Naive thymus-derived CD4-positive, alpha-beta T cell (primary cell): ENCODE measurements at places on chromosomes 13 and 19. TPM values are rescaled to one million over a fixed set of nuclear protein-coding genes. Genes with fewer than 3 reads are reported as not detected.

GRCh38 chr13:43786766-43787517 is at the start of gene ENOX1:
TSS of gene ENOX1 (minus strand) at chr13:43786972.
- no peak for DNase-seq

DNA sequence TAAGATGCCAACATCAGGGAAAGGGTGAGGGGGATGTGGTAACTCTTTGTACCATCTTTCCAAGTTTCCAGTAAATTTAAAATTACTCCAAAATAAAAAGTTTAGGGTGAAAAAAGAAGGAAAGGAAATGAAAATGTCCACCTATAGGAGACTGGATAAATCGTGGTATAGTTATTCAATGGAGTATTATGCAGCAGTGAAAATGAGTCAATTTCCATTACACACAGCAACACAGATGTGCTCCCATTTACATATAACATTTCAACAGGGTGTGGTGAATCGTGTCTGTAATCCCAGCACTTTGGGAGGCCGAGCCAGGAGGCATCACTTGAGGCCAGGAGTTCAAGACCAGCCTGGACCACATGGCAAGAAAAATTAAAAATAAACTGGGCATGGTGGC is 7.4 kb upstream of the ZNF541 start:
- no peak for DNase-seq

DNA sequence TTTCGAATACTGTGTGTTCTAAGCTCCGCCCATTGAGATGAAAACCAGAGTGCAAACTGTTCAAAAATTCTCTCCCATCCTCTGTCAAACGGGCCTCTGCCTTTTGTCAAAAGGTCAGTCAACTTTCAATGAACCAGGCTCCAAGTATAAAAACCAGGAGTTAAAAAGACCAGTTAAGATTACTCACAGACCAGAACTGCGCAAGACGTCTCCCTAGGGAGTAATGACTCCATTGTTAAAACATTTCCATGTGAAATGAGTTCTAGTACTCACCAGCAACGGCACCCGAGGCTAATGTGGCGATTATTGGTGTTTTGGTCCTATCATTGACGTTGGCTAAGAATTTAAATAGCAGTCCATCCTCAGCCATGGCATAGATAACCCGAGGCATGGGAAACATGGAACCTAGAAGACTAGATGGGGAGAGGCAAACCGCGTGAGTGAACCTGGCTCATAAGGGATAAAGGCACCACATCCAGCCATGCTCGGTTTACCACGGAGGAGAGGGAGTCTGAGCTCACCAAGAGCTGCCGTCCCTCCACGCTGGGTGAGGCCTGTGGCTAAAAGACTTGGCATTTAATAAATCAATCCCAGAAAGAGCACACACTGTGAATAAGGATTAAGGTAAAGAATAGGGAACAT is 73.3 kb downstream of the SLC7A1 start:
- DNase-seq: no peak

TNNT1 gene
- not detected for polyA plus RNA-seq

GRCh38 chr13:34078334-34078999 is 260.5 kb downstream of the RFC3 start:
- DNase-seq: no peak

DNA sequence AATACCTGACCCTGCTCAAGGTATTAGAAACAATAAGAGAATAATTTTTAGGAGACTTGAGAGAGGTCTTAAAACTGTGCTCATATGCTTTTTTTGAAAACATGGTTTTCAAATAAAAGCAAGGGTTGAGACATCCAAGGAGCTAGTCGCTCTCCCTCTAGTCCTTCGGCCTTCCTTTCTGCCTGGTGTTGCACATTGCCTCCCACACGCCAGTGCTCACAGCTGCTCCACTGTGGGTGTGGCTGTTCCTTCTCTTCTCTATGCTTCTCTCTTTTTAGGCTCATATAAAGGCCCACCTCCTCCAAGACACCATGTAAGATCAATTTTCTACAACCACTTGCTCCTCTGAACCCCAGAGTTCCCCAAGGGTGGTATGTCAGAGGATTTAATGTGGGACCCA is 352.6 kb downstream of the ENOX1 start:
- no peak for DNase-seq

- no peak for DNase-seq
Observed at GRCh38 chr13:27981006-27981708, 7.3 kb downstream of the URAD start.

- no peak for DNase-seq
Observed at GRCh38 chr19:6087074-6087571, 23.2 kb downstream of the RFX2 start.

- no peak for DNase-seq
Observed at GRCh38 chr19:39112338-39112890, 13.2 kb upstream of the PAK4 start.

- DNase-seq: no peak
Observed at GRCh38 chr13:21039097-21039800, 22.1 kb downstream of the LATS2 start.

- no peak for DNase-seq
Observed at GRCh38 chr19:10776900-10777650, 58.9 kb downstream of the TMED1 start.

GRCh38 chr13:86438034-86438433 is 638.8 kb upstream of the SLITRK6 start:
- DNase-seq: no peak

GRCh38 chr19:18620311-18620710 is 7.6 kb downstream of the TMEM59L start:
- no peak for DNase-seq

- DNase-seq: no peak
Observed at GRCh38 chr13:95842898-95843297, 166.0 kb downstream of the DNAJC3 start.

DNA sequence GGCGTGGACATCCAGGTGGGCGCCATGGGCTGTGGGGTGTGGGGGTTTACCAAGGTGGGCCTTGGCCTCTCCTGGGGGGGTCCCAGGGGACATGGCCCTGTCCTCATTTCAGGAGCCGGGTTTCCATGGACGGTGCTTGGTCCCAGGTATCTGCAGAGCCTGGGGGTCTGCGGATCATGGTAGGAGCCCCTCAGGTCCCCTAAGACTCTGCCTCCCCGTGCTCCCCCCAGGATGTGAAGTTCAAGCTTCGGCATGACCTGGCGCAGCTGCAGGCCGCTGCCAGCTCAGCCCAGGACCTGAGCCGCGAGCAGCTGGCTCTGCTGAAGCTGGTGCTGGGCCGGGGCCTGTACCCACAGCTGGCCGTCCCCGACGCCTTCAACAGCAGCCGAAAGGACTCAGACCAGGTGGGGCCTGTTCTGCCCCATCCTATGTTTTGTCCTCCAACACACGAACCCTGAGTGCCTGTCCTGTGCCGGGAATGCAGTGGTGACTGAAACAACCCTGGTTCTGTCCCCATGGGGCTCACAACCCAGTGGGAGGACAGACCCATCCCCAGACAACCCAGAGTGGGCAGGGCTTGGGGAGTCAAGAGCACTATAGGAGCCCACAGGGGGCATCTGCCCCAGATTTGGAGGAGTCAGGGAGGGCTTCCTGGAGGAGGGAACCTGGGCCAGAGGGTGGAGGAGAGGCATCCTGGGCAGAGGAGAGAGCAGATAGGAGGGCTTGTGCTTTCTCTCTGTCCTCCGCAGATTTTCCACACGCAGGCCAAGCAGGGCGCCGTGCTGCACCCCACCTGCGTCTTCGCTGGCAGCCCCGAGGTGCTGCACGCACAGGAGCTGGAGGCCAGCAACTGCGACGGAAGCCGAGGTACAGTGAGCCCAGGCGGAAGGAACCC is 26.8 kb downstream of the DHX34 start:
- no peak for DNase-seq

ZNF90 gene
- 2.4 TPM for polyA plus RNA-seq

RFPL4A gene
- not detected for polyA plus RNA-seq

KLK11 gene
- not detected for polyA plus RNA-seq

PEAK3 gene
- polyA plus RNA-seq: 0.44 TPM

DNA sequence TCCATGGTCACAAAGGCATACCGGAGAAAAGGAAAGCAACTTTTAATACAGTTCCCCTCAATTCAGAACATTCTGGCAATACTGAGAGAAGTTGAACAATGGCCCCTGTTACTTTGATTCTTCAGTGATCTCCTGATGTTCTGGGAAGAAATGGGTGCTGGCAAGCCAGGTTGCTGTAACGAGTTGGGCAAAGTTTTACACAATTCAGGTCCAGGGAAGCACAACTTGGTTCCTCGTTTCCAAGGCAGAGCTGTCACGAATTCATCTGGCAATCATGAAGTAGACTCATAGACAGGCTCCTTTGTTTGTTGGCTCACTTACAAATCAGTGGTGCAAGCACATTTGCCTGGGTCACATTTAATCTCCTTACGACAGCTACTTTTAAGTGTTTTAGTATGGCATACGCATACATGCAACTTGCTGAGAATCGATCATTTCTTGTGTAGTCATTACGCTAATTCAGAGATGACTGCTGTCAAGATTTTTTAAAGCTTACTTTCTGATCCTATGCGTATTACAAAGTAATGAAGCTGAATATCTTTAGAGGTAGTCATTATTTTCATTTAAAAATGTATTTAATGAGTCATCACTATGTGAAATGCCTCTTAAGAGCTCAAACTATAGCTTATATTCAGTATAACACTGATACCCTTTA is 174.7 kb downstream of the GPC5 start:
- no peak for DNase-seq

C19orf25 gene
- polyA plus RNA-seq: 43.6 TPM

- DNase-seq: no peak
Observed at GRCh38 chr13:27466513-27466912, 16.1 kb upstream of the MTIF3 start.

S1PR5 gene
- 0.53 TPM for polyA plus RNA-seq

SELENOV gene
- not detected for polyA plus RNA-seq

DNA sequence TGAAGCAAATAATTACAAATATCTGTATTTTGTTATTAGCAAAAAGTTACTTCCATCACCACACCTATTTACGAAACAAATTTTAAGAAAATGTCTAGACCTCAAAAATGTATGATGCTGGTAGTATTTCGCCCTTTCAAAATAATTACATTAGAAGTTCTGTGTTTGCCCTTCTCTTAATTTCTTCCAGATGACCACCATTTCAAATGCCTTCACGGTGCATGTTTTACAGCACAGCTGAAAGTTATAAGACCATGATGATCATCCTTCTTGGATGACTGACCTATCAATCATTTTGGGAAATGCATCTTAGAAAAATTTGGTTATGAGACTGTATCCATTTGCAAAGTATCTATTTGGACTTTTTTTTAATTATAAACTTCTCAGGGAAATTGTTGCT is 390.8 kb downstream of the SLITRK6 start:
- DNase-seq: no peak

DNA sequence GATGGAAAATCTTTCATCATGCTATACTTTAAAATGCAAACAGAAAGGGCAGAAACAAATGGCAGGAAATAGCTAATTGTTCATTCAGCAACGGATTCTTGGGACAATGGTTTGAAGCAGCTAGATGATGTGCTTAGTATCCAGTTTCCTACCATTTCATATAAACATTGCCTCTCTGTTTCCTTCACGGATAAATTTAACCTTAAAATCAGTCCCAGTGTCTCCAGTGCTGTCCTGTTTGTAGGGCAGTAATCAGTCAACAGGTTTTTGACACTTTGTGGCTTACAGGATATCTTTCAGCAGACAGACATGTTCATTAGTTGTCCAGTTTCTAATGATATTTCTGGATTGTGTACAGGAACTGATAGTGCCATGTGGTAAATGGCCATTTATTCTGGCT is 24.7 kb upstream of the RB1 start:
- DNase-seq: no peak
